CD4-positive, alpha-beta T cell treated with Interleukin-12 subunit alpha and Interleukin-12 subunit beta, for 1 hour (primary cell): ENCODE measurements at places on chromosomes 11 and 22.

DNA sequence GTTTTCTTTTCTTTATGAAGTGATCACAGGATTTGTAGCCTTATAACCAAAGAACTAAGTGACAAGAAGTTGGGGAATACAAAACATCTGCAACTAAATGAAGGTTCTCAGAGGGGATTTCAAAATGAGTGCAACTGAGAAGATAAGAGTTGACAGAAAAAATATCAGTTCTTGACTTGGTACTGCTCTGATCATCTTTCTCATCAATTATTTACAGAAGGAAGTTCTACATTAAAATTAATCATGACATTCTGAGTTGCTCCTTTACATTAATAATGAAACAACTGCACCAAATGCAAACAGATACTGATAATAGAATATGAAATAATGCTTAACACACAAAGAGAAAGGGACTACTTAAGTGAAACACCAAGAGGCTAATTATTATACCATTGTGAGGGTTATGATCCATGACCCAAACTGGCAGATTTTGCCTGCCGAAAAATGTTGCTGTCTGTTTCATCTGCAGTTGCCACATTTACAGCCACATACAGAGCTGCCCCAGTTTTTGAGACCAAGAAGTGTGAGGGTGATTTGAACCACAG, 561.9 kb upstream of the ANO5 start:
- no peak for DNase-seq

- DNase-seq, result no peak
These were observed 18.2 kb downstream of the RTN4R start for GRCh38 chr22:20249797-20250354.

DNA sequence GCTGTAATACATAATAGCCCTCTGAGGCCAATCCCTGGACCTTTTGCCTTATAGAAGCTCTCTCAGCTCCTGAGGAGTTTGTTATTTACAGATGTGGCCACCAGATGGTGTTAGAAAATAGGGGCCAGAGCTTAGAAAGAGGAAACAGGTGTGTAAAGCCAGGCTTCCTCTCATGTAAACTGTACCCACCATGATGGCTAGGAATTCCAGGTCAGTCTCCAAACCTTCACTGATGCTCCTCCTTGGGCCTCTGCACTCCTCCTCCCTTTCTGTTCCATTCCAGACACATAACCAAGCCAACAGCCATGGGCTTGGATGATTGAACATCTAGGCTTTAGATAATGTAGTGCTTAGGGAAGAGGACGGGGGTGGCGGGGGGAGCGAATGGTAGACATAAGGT, 39.7 kb downstream of the USP35 start:
- DNase-seq, result peak; percentile 31

GRCh38 chr11:64801158-64801464, 1.9 kb downstream of the MAP4K2 start:
- DNase-seq, result no peak

DNA sequence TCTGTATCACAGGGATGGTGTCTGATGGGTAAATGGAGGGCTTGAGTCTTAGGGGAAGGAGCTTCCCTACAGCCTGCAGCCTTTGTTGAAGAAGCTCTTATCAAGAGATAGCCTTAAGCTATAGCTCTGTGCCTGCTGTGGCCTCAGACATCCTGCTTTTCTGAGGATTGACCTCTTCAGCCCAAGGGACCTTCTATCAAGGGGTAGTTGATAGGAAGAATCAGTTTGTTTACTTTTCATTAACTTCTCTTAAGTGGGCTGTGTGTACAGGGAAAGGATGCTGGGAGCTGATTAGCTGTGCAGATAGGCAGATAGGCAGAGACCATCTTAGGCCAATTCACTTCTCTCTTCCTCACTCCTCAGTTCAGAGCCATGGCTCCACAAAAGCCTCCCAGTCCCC, 151.8 kb upstream of the CADM1 start:
- DNase-seq, result no peak

DNA sequence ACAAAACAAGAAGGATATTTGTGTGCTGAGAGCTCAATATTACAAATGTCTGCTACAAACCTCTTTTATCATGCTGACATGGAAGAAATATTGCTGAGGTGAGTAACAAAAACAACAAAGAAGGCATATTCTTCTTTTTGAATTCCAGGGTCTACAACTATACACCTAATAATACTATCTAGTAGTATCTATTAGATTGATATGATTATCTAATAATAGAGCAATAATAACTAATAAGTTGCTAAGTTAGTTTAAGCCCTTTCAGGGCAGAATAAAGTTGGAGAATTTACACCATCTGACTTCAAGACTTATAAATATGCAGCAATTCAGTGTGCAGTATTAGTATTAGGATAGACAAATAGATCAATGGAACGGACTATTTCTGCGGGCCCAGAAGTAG, 11.4 kb upstream of the PGM2L1 start:
- no peak for DNase-seq

DNA sequence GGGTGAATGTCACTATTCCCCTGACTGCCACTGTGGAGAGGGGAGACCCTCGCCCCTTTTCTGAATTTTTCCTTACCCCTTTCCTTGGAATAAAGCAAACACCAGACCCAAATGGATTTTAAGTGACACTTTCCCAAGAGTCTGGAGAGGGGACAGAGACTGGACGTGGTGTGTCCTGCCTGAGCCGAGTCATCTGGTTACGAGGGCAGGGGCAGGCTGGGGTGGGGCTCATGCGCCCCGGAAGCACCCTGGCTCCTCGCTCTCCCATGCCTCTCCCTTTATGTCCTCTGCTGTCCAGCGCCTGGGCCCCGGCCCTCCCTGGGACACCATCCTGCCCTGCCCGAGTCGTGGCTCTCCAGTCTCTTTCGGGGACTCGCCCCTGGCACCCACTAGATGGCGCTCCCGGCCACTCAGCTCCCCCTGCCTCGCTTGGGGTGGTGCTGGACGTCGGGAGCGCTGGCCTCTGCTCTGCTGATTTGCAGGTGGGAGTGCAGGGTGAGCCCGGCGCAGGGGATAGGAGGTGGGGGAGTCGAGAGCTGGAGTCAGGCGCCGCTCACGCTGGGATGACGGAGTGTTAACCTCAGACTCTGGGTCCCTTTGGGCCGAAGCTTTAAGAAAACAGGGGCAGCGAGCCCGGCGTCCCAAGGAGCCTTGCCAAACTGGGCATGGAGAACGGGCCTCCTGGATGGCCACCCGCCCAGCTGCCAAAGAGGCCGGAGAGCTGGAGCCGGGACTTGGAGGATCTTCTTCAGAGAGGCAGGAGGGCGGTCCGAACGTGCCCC, 89.8 kb downstream of the RPS6KA4 start:
- DNase-seq, result peak; percentile 67

DNA sequence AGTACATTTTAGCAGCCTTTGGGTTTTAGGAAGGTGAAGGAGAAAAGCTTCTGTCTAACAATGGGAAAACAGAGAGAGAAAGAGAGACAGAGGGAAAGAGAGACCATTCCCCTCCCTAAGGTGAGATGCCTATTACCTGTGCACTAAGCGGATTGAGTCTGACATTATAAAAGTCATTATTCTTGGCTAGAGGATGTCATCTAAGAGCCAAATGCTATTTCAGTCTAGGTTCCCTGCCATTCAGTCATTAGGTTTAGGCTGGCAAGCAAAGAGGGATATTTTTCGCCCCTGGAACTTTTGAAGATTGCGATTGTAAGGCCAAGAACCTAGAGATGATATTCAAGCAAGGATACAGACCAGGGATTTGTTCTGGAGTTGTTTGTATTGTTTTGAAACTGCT, 7.2 kb downstream of the BLID start:
- no peak for DNase-seq

GRCh38 chr11:77207618-77208313, 79.7 kb downstream of the MYO7A start:
- DNase-seq, result no peak

- peak; percentile 79 for DNase-seq
These were observed 603 bp downstream of the ESRRA start for GRCh38 chr11:64305691-64306562.

DNA sequence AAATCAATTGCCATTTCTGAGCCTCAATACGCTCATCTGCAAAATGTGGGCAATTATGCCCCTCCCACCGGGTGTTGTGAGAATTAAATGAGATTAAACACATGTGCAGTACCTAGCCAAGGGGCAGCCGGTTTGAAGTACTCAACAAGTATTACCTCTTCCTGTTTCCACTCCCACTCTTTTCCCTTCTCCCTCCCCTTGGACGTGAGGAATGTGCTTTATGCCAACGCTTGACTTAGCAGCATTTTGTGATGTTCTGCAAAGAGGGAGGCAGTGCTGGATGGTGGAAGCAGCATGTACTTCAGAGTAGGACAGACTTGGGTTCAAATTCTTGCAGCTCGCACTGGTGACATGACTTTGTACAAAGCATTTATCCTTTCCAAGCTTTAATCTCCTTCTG, 306.0 kb downstream of the BUD13 start:
- no peak for DNase-seq

- no peak for DNase-seq
These were observed 38.9 kb downstream of the LIMK2 start for GRCh38 chr22:31250740-31251600.

GRCh38 chr11:117305145-117305544, 10.9 kb downstream of the BACE1 start:
- no peak for DNase-seq

- DNase-seq, result no peak
These were observed 30.4 kb upstream of the CD5 start for GRCh38 chr11:61071913-61072312.

- DNase-seq, result no peak
These were observed 13.9 kb upstream of the PAK1 start for GRCh38 chr11:77487790-77488189.

GRCh38 chr22:42340829-42341383, 70.5 kb upstream of the TCF20 start:
- no peak for DNase-seq

- DNase-seq, result no peak
These were observed 11.4 kb downstream of the EMID1 start for GRCh38 chr22:29216873-29217666.

- DNase-seq, result no peak
These were observed at the start of gene PANX2 for GRCh38 chr22:50170453-50171318. TSS of gene PANX2 (plus strand) at chr22:50170731. CDS start at chr22:50170731, 0 bp downstream.

GRCh38 chr11:57674251-57674650, 6.3 kb downstream of the ZDHHC5 start:
- DNase-seq, result no peak

- DNase-seq, result no peak
These were observed 12.9 kb upstream of the FAT3 start for GRCh38 chr11:92211576-92212167.

- DNase-seq, result no peak
These were observed 3.3 kb upstream of the DDI1 start for GRCh38 chr11:104033134-104033533.

GRCh38 chr11:126525702-126526101, 170.2 kb downstream of the ST3GAL4 start:
- no peak for DNase-seq

DNA sequence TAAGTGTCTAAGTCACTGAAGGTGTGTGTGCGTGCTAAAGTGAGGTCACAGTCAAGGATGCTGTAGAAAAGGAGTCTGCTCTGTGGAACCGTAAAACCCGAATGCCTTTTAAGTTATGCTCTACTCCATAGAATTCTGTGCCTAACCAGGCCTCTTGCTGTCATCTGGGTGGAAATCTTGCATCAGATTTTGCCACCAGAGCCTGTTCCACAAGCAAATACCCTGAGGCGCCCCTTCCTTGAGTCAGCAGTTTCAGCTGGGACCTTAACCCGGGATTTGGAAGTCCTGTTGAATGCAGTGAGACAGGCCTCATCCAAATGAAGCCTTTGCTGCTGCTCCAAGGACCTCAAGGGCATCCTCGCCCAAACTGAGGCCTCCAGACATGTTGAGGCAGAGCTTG, 109.8 kb downstream of the WNT11 start:
- no peak for DNase-seq

DNA sequence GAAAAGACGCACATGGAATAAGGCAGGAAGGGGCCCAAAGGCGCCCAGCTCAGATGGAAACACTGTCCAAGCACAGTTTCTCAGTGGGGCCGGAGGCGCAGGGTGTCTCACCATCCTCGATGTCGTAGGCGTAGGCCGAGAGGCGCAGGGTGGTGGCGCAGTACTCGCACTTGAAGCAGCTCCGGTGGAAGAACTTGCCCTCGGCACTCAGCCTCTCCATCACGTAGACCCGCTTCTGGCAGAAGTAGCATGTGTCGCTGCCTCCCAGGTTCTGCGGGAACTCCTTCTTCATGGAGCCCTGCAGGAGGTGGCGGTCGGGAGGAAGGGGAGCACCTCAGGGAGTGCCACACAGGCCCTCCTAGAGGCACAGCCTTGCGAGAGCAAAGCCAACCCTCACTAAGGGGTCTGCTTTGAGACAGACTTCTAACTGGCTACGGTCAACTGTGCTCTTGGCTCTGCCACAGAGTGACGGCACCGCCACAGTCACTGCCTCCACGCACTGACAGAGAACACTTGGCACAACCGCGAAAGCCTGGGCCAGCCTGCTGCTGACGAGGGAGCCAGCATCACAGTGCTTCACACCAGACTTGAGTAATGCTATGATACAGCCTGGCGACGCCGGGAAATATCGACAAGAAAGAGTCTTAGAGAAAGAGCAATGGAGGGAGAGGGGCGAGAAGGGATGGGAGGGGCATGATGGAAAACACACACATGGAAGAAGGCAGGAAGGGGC, 97.6 kb upstream of the BID start:
- no peak for DNase-seq

- DNase-seq, result no peak
These were observed 153.6 kb upstream of the SORL1-AS1 start for GRCh38 chr11:121606354-121606753.
